NCI-H187 (cell line): ENCODE measurements at places on chromosomes 7 and 10.

DNA sequence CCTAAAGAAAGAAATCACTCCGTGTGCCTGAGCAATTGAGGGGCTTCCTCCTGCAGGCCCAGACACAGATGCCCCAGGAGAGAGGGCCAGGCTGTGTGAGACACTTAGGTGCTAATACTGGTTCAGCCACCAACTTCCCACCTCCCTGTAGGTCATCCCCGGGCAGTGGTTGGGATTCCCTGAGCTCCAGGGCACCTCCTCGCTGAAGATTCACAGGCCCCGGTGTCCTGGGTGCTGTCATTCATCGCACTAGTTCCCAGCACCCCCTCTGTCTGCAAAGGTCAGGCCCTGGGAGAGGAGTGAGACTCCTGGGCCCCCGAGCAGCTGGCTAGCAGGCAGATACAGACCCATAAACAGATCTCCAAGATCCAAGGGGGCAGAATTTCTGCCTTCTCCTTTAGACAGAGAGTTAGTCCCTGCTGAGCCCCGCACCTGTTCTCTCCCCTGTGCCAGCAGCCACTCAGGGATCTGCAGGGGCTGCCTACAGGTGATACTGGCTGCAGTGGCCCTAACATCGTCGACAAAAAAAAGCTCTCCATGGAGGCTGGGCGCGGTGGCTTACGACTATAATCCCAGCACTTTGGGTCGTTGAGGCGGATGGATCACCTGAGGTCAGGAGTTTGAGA lies 38.2 kb upstream of the GTF2I start:
- DNase-seq, result no peak

DNA sequence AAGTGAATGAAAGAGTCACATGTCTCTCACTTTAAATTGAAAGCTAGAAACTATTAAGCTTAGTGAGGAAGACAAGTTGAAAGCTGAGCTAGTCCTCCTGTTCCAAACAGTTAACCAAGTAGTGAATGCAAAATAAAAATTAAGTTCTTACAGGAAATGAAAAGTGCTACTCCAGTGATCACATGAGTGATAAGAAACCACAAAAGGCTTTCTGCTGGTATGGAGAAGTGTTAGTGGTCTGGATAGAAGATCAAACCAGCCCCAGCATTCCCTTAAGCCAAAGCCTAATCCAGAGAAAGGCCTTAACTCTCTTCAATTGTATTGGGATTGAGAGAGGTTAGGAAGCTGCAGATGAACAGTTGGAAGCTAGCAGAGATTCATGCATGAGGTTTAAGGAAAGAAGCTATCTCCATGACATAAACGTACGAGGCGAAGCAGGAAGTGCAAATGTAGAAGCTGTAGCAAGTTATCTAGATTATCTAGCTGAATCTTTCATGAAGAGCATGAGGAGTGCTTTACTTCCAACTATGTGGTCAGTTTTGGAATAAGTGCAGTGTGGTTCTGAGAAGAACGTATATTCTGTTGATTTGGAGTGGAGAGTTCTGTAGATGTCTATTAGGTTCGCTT lies 261.6 kb downstream of the MDFIC start:
- no peak for DNase-seq

GRCh38 chr7:152754075-152754730 lies 5.3 kb upstream of the ACTR3B start:
- DNase-seq, result no peak

- no peak for DNase-seq
Observed at GRCh38 chr10:100403734-100404133, 56.7 kb downstream of the SCD start.

DNA sequence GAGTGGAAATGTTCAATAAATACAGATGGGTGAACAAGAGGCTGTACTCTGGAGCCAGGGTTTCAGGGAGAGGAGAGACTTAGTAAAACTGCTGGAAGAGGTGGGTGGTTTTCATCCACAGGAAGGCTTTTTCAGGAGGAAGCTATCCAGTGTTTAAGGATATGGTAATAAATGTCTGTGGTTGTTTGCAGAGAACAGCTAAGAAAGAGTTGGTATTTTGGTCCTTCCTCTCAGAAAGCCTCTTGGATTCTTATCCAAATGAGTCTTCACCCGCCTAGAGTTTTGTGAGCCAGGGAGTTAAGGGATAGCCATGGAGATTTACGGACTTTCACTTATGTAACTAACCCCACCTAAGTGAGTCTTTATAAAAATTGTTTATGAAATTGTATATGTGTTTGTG lies 95.7 kb downstream of the GNAI1 start:
- DNase-seq, result no peak

- no peak for DNase-seq
Observed at GRCh38 chr7:80766724-80767123, 128.3 kb downstream of the CD36 start.

- no peak for DNase-seq
Observed at GRCh38 chr10:62866451-62866850, 50.3 kb upstream of the EGR2 start.

DNA sequence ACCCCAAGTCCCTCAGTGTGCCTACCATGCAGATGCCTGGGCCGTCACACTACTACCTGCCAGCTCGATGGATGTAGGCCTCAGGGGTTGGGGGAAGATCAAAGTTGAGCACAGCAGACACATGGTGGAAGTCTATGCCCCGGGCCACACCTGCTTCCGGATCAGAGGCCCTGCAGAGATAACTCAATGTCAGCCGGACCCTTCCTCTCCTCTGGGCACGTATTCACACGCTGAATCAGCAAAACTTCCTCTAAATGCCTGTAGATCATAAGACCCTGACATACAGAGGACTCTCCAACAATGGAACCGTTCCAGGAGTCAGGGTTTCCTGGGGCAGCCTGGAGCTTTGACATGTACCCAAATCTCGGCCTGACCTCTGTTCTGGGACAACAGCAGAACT lies 3.7 kb downstream of the DDX56 start:
- no peak for DNase-seq

- no peak for DNase-seq
Observed at GRCh38 chr10:113158183-113158582, 208.1 kb downstream of the TCF7L2 start.

- DNase-seq, result no peak
Observed at GRCh38 chr7:145478541-145478940, 638.1 kb upstream of the CNTNAP2 start.

GRCh38 chr10:78739444-78740053 lies 329.2 kb upstream of the ZMIZ1 start:
- no peak for DNase-seq

DNA sequence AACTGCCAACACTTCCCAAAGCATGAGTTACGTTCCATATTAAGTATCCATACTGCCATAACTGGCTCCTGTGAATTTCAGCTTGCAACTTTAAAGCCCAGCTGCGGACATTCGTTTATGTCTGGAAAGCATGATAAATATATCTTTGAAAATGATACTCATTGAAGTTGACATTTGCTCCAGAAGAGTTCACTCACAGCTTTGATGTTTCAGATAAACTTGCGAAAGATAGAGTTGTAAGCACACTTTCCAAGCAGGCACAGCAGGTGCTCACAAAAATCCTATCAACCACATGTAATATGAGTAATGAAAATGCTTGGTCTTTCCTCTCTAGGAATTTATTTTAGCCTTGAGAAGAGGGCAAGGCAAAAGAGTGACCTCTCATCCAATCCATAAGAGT lies 4.5 kb downstream of the CHCHD3 start:
- DNase-seq, result no peak

- DNase-seq, result no peak
Observed at GRCh38 chr7:34298492-34299013, 359.5 kb upstream of the NPSR1 start.

DNA sequence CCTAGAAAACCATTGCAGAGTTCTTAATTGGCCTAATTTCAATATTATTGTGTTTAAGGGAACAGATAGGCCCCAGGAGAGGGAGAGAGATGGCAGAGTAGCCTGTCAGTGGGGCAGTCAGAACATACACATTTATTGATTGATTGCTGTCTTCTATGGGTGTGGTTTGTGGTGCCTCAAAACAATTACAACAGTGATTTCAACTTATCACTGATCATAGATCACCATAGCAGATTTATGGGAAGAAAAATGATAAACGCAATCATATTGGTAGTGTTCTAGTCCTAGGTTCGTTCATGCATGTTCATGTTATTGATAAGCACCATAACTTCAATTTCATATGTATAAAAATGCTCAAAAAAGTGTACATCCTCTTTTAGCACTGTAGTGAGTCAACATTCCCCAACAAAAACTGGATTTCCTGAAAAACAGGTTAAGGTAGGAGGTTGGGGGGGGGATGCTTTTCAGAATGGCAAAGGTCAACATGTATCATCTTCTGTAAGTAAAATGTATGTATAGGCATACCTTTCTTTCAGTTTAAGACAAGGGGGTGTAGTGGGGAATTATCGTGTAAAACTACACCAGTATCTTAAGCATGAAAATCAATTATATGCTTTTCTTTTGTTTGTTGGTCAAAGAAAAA lies 1.1 kb upstream of the TNKS2 start:
- DNase-seq, result no peak

DNA sequence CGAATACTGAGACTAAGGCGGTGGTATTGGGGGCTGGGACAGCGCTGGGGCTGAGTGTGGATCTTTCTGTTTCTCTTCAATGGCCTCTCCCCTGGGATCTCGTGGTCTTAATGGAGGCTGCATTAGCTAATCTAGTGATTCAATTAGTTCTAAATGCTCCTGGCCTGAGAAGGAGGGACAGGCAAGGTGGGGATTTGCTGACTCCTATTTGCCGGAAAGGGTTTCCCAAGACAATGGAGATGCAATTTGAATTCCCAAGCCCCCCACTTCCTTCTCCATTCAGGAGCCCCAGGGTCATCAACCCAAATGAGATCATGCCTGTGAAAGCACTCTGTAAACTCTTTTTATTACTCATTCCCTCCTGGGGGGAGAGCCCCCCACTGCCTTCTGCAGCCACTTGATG lies 111.7 kb upstream of the PLXNA4 start:
- no peak for DNase-seq

- DNase-seq, result no peak
Observed at GRCh38 chr10:66350622-66351399, 575.0 kb upstream of the LRRTM3 start.

DNA sequence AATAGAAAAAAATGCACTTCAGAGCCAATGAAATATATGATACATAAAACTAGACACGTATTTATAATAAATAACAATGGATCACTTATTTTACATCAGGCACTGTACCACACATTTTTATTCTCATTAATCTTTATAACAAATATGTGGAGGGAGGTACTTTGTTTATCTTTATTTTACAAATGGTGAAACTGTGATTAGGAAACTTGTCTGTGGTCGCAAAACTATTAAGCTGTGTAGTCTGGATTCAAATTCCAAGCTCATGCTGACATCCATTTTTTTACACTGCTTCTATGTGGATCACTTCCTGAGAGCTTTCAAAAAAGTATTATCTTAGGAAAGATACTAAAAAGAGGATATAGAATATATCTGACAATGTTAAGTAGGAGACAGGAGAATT lies 978.6 kb downstream of the SORCS1 start:
- DNase-seq, result no peak
